Epithelial cell of proximal tubule (primary cell): ENCODE measurements at places on chromosomes 7 and 10. TPM values are rescaled to one million over a fixed set of nuclear protein-coding genes. Genes with fewer than 3 reads are reported as not detected.

The CDH23 gene
- total RNA-seq = under 0.01 TPM in 1 of 2 replicates, not detected in the other

The EN2 gene
- total RNA-seq = not detected in 2 replicates

- DNase-seq = no peak
These were observed 31.2 kb downstream of the ERLIN1 start for GRCh38 chr10:100154666-100155065.

The OR13A1 gene
- total RNA-seq = not detected in 2 replicates

DNA sequence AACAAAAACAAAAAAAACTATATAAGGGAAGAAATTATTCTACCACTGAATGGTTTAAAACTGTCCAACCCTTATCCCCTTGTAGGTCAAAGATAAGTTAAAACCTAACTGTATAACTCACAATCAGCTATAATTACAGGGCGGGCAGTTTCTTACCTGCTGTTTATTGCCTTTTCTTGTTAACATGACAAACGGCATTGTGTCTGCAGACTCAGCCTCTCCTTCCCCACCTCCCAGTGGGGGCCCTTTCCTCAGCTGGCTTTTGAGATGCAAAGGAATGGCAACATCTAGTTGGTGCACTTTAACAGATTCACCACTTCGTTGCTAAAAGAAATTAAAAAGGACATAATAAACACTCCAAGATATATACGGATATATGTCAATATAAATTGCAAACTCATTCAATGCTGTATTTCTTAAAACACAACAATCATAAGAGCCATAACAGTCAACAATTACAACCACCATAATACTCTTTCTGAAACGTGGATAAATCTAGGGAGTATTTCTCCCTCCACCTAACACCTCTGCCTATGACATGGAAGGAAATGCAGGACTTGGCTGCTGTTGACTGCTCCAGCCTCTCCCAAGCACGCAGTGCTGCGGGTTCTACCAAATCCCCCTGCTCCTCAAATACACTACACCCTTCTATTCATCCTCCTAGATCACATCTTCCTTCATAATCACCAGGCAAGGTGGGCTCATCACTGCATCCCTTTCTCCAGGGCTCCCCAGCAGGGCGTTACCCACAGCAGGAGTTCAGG is 106.0 kb downstream of the UPF2 start:
- no peak for DNase-seq
